ENCODE measurements at places on chromosomes 12 and 14.

GRCh38 chr14:75340921-75341320 lies 62.3 kb downstream of the FOS start:
- no peak for DNase-seq

- peak; percentile 89 for DNase-seq
These were observed 18.0 kb downstream of the SLC24A4 start for GRCh38 chr14:92340931-92341330.

DNA sequence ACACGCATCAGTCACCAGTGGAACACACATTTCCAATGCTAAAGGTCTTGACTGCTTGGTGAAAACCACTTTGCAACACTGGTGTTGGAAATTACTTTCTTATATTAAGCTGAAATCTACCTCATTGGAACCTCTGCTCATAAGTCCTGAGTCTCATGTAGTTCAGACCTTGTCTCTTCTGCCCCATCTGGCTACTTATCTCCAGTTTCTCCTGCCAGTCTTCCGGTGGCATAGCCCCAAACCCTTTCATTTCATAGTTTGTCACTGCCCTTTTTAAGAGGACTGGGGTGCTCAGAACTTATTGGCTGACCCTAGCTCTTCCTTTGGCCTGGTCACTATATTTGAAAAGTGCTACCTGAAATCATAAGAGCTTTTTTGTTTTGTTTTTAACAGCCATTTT lies 43.7 kb downstream of the HELB start:
- DNase-seq, result no peak

- peak; percentile 54 for DNase-seq
These were observed 8.4 kb downstream of the PAPLN start for GRCh38 chr14:73245480-73246325.

- no peak for DNase-seq
These were observed 40.2 kb downstream of the RIC8B start for GRCh38 chr12:106814714-106815113.
